Tibial nerve (tissue), 4 donors: ENCODE measurements at places on chromosomes 16 and 17.

GRCh38 chr16:14004031-14004728 is 66.9 kb upstream of the MRTFB start:
- DNase-seq = peak; percentile 24

DNA sequence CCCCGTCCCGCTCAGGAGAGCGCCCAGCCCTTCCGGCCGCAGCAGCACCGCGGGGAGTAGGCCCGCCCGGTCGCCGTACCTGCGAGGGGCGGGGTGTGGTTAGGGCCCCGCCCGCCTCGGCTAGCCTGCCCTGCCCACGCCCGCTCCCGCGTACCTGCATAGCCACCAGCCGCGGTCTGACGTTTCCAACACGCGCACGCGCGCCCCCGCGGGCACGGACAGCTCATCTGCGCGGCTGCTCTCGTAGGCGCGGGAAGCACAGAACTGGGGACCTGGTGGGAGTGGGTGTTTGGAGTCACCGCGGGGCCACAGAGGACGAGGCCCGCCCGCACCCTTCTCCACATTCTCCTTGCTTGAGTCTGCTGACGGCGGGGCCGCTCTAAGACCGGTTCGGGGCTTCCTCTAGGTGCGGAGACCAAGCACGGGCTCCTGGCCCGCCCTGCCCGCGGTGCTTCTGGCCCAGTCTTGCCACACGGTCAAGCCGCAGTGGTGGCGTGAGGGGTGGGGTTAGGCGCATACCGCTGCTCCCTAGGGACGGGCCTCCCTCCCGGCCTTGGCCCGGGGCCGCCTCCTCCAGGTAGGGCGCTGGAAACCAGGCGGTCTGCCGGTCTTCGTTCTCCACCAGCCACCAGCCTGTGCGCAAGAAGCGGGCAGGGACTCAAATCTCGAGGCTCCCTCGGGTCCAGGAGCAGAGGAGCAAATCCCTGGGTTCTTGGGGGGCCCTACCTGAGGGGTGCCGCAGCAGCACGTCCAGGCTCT is 1.8 kb downstream of the NOXO1 start:
- DNase-seq = no peak

- DNase-seq = no peak
These were observed 7.1 kb downstream of the HSD17B2 start for GRCh38 chr16:82042144-82042543.

DNA sequence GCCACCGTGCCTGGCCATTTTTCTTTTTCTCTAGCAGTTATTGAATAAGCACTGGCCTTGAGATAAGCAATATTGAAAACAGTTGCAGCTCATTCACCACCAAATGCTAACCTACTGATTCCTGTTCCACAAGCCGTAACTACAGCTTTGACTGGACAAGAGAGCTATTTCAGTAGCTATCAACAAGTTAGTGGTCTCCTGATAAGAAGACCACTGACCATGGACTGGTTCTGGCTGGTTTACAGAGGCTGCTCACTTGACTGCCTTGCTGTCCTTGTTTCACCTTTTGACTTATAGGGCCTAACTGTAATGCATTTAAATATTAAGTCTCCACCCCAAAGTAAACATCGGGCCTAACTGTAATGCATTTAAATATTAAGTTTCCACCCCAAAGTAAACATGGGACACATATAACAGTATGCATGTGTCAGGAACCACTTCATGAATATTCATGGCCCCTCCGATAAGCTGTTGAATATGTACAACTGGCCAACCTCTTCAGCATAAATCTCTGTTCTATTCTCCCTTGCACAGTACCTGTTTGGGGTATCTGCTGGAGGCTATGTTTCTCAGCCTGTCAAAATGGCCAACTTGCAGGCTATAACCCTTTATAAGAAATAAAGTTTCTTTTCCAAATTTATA is 94.1 kb downstream of the USP32 start:
- no peak for DNase-seq

- DNase-seq = no peak
These were observed 66.7 kb downstream of the MMD start for GRCh38 chr17:55354941-55355340.
